ENCODE measurements at places on chromosomes 12 and 14.

GRCh38 chr12:118238888-118239287 is 103.0 kb downstream of the PEBP1 start:
- no peak for DNase-seq

GRCh38 chr12:1581973-1582708 is 12.2 kb downstream of the FBXL14 start:
- DNase-seq = no peak

DNA sequence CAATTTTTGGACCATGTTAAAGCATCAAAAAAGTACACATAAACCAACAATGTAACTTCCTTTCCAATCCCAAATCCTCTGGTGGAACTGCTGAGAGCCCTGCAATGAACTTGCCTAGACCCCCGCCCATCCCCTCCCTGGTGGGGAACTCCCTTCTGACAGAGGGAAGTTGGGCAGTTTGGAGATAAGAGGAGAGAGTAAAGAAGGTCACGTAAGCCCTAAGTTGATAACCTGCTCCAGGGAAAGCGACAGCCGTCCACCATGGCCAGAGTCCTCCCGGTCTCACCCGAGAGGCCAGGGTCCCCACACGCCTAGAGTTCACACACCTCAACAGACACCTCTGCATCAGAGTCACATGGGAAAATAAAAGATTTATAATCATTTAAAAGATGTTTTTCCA is 138.7 kb downstream of the EGLN3 start:
- no peak for DNase-seq

- no peak for DNase-seq
Observed at GRCh38 chr14:85118274-85118673, 411.7 kb upstream of the FLRT2 start.

DNA sequence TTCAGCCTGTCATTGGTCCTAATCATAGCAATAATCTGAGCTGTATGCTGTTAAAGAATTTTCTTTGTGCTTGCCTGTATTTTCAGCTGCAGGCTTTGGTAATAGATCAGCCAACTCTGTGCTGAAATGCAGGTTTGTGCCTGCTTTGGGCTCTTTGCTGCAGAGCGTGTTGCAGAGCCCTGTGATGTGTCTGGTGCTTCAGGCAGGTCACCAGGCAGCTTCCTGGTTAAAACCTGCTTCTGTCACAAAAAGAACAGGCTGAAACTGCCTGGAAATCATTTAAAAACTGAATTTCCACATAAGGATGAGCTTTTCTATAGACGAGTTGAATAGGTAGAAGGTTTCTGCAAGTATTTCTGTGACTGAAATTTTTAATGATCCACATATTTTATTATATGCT is 3.1 kb downstream of the DIP2B start:
- no peak for DNase-seq

- no peak for DNase-seq
Observed at GRCh38 chr12:101826766-101827368, 3.9 kb downstream of the GNPTAB start.

GRCh38 chr12:132342251-132343227 is 13.2 kb upstream of the GALNT9 start:
- DNase-seq = no peak

GRCh38 chr14:60067882-60068281 is 23.8 kb upstream of the PCNX4 start:
- DNase-seq = no peak

GRCh38 chr14:51979088-51979709 is 10.1 kb upstream of the RTRAF start:
- DNase-seq = peak; percentile 72

DNA sequence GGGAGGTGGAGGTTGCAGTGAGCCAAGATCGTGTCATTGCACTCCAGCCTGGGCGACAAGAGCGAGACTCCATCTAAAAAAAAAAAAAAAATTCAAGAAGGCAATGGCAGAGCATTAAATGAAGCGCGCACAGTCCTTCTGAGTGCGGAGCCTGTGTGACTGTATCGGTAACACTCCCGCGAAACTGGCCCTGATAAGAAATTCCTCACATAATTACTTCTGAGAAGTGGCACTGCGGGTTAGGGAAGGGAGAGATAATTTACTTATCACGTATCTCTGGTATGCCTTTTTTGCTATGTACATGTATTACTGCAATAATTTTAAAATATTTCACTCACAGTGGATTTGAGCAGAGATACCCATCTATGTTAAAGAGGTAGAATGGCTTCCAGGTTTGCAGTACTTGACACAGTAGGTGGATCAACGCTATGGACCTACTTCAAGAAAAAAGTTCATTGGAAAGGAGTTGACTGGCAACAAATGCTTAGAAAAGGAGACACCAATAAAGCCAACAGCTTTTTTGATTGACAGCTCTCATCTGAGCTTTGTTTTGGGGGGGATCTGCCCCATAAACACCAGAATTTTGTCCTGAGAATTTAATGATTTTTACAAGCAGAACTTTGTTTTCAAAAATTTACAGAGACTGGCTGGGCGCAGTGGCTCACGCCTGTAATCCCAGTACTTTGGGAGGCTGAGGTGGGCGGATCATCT is 29.2 kb upstream of the SPTLC2 start:
- no peak for DNase-seq

GRCh38 chr12:94074980-94075629 is 73.3 kb upstream of the PLXNC1 start:
- DNase-seq = peak; percentile 90

GRCh38 chr12:127893895-127894609 is 372.9 kb upstream of the TMEM132C start:
- DNase-seq = no peak

All from fibroblast of the conjunctiva (primary cell).